ENCODE measurements at places on chromosomes 3 and 15.

GRCh38 chr3:10000686-10001085, 14.0 kb upstream of the EMC3 start:
- DNase-seq: no peak

GRCh38 chr3:88775026-88775690, 332.3 kb upstream of the EPHA3 start:
- DNase-seq: no peak

- DNase-seq: no peak
Measured at GRCh38 chr3:71111784-71112440, 471.6 kb downstream of the FOXP1 start.

- no peak for DNase-seq
Measured at GRCh38 chr3:189344996-189345395, 173.2 kb downstream of the TPRG1 start.

DNA sequence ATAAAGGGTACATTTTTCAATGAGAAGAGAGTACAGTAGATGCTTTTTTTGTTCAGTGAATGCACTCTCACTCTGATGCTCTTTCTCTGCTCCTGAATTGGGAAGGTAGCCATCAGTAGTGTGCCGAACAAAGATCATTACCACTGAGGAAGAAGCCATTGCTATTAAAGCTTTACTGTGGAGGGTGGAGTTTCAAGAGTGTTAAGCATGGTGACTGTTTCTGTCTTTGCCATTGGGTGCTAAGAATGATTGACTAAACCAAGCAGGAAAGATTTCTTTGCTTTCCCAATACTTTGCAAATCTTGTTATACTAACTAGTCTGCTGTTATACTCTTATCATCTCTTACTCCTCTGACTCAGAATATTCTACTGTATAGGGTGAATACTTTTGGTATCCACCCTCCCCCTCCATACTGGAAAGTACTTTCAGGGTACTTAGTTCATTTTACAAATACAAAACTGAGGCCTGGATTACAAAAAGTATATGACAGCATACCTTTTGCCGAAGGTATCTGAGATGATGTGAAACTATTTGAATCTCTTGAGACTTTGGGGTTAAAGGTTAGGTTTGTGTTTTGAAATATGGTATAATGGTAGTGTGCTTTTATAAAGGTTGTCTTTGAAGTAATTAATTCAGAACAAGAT, 1.7 kb downstream of the RAB11A start:
- no peak for DNase-seq

DNA sequence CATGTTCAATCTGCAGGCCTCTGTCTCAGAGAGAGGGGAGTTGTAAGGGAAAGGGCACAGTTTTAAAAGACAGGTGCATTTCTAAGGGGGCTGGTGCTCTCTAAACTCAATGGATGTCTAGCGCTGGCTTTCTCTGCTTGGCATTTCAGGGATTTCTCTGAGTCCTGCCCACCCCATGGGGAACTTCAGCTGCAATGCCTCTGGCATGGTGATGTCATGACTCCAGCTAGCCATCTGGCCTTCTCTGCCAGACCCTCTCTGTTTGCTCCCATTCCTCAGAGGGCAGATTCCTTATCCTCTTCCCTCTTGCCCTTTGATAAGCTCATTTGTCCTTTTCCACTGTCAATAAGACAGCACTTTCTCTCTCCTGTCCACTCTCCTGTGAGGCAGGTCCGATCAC, 40.8 kb downstream of the RPLP1 start:
- no peak for DNase-seq

- no peak for DNase-seq
Measured at GRCh38 chr3:62554264-62554799, 181.0 kb upstream of the FEZF2 start.

GRCh38 chr3:39101022-39101689, 6.3 kb downstream of the GORASP1 start:
- DNase-seq: no peak

- no peak for DNase-seq
Measured at GRCh38 chr3:43207628-43208085, 78.7 kb upstream of the SNRK start.

- DNase-seq: no peak
Measured at GRCh38 chr3:113094337-113095221, 103.8 kb downstream of the GTPBP8 start.

GRCh38 chr15:29062626-29063025, 176.9 kb downstream of the APBA2 start:
- no peak for DNase-seq

DNA sequence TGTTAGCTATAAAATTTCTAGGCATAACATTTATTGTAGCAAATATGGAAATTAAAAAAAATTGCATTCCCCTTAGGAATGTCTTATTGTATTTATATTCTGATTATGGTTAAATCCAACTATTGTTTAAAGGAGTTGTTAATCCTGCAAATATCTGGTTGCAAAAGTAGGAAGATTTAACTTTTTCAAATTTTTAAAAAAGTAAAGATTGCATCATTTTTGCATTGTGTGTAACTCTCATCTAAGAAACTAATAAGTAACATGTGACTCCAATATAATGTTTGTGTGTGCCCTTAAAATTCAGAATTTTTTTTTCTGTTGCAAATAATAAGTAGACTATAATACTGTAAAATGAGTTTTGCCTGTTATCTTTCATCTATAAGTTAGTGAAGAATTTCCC, 204.1 kb upstream of the DPH6 start:
- no peak for DNase-seq

DNA sequence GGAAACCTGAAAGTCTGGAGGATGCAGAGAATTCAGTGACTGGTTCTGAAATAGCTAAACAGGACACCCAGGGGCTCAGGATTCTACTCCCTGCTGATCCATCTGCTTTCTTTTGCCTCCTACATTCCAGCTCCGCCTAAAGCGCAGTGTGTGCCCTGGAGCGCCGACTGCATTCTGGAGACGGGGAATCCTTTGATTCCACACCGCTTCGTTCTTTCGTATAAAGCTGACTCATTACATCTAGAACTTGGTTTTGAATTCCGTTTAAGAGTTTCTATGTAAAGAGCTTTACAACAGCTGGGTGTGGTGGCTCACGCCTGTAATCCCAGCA, 61.8 kb downstream of the SENP2 start:
- no peak for DNase-seq

- DNase-seq: no peak
Measured at GRCh38 chr15:71810256-71811035, at the start of gene NR2E3. TSS of gene NR2E3 (plus strand) at chr15:71810554. CDS start at chr15:71810744, 190 bp downstream.

DNA sequence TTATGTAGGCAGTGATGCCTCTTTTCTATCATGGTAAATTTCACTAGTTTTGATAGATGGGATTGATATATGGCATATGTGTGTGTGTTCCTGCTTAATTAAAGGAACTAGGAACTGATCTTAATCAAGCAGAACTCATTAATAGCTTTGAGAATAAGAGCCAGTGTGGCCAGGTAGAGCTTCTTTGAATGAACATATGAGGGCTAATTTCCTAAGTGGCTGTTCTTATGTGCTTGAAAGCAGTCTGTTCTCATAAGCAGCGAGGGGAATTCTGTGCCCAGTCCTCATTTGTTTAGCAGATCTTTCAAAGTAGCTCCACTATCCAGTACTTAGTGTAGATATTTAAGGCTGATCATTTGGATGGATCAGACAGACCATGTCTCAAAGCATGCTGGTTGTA, 164.2 kb downstream of the GABRG3 start:
- DNase-seq: no peak

- peak; percentile 67 for DNase-seq
Measured at GRCh38 chr15:31271711-31272557, 54.7 kb upstream of the KLF13 start.

- no peak for DNase-seq
Measured at GRCh38 chr3:136714020-136714419, 38.2 kb downstream of the STAG1 start.

GRCh38 chr3:157487339-157487738, 15.9 kb downstream of the VEPH1 start:
- no peak for DNase-seq

DNA sequence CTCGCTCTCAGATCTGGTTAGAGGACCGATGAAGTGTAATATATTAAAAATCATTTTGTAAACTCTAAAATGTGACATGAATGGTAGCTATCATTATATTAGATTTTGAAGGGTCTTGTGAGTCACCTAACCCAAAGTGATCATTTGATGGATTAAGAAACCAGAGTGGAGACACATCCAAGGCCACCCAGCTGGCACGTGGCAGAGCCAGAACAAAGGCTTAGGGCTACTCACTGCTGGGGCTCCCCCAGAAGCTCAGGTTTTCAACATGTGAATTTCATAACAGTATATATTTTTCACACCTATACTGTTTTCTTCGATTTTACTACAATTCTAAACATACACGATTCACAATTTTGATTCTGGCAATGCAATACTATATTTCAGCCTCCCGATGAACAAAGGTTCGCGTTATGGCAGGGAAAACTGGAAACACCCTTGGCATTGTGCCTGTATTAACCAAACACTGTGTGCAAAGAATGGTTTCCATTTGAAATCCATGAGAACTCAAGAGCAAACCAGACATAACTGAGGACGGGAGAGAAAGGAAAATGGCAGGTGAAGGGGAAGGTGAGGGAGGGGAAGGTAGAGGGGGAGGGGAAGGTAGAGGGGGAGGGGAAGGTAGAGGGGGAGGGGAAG, 88.9 kb downstream of the ADAMTS17 start:
- DNase-seq: no peak

- DNase-seq: no peak
Measured at GRCh38 chr15:90860942-90861675, 7.3 kb upstream of the FURIN start.

GRCh38 chr3:37287776-37288175, 113.4 kb upstream of the LRRFIP2 start:
- no peak for DNase-seq

DNA sequence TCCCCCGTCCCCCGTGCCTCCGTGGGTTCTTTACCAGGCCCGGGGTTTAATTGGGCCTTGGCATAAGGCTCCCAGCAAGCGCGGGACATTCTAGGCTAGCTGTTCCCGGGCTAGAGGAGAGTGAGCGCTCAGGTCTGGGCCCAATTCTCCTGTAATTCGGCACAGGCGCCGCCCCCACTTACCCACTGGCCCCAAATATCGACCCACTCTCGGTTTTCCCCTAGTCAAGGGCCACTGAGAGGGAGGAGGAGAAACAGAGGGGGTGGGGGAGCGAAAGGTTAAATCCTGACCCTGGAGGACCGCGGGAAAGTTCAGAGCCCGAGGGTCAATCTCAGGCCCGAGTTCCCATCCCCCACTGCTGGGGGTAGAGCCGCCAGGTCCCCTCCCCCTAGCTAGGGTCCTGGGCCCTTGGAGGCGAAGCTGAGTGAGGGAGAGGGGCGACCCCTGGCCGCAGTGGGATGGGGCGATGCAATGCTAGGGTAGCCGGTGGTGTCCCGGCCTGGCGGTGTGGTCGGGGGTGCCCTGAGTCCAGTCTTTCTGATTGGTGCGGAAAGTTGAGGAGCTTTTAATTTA, 8.5 kb upstream of the ONECUT1 start:
- DNase-seq: no peak

- no peak for DNase-seq
Measured at GRCh38 chr15:62068810-62069167, 2.0 kb downstream of the C2CD4A start.

GRCh38 chr3:140128631-140129030, 193.6 kb downstream of the CLSTN2 start:
- DNase-seq: peak; percentile 10

- DNase-seq: no peak
Measured at GRCh38 chr15:89126009-89126408, 37.8 kb downstream of the ABHD2 start.

- DNase-seq: no peak
Measured at GRCh38 chr15:66868918-66869317, 166.9 kb downstream of the SMAD6 start.

DNA sequence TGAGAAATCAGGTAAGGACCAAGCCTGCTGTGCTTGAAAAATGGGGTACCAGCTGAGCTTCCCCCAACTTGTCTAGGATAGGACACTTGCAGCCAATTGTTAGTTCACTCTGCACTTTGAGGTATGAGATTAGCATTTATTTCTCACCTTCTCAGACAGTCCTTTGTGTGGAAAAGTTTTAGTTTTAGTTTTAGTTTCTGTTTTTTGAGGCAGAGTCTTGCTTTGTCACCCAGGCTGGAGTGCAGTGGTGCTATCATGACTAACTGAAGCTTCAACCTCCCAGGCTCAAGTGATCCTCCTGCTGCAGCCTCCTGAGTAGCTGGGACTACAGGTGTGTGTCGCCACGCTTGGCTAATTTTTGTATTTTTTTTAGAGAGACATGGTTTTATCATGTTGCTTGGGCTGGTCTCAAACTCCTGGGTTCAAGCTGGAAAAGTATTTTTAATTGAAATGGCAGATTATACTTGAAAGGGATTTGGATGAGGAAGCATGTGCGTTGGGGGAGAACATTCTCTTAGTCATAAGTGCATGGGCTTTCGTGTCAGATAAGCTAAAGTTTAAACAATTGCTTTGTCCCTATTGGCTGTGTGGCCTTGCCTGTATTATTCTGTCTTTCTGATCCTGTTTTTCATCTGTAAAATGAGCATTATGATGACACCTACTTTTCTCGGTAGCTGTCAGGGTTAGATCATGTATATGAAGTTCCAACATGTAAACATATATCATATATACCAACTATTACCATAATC, 25.2 kb upstream of the CCK start:
- DNase-seq: no peak

- no peak for DNase-seq
Measured at GRCh38 chr3:173823911-173824460, 426.4 kb downstream of the NLGN1 start.

- no peak for DNase-seq
Measured at GRCh38 chr3:122273498-122273897, 51.5 kb upstream of the CSTA start.

GRCh38 chr3:106172780-106173179, 304.0 kb upstream of the CBLB start:
- no peak for DNase-seq

GRCh38 chr15:28096411-28096669, 2.8 kb downstream of the OCA2 start:
- DNase-seq: no peak

GRCh38 chr3:172159962-172160538, 120.7 kb downstream of the FNDC3B start:
- DNase-seq: no peak

DNA sequence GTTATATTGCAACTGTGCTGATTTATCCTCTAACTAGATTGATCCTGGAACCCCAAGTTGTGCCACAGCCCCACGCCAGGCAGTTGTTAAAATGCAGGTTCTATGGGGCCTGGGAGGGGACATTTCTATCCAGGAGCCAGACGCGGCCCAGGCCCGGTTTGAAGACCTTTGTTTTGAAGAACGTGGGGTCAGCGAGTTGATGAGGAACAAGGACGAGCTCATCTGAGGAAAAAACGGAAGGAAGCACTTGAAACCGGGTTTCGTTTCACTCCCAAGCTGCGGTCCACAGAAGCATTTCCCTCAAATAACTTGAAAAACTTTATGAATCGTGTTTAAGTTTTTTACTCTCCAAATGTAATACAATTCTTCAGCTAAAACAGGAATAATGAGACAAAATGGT, 76.4 kb downstream of the CHSY1 start:
- no peak for DNase-seq
